ENCODE measurements at places on chromosomes 2 and 18. TPM values are rescaled to one million over a fixed set of nuclear protein-coding genes. Genes with fewer than 3 reads are reported as not detected.

The PLGLB2 gene
- 0.41 TPM for total RNA-seq

The GDF7 gene
- total RNA-seq, result under 0.01 TPM

The EPB41L3 gene
- total RNA-seq, result 57.5 TPM

The ERBB4 gene
- total RNA-seq, result 75.0 TPM

The SFT2D3 gene
- 10.2 TPM for total RNA-seq

The HOXD13 gene
- not detected for total RNA-seq
